ENCODE measurements at places on chromosomes 7 and 10.

- H3K36me3 ChIP-seq = no peaks in the 10 kb centered on the region
- DNase-seq = no peak
- no peaks in the 10 kb centered on the region for H3K27me3 ChIP-seq
- H3K4me1 ChIP-seq = no peaks in the 10 kb centered on the region
- H3K27ac ChIP-seq = no peak overlapping the region
Observed at GRCh38 chr10:105187243-105187642, 546.2 kb downstream of the SORCS3 start.

- no peaks in the 10 kb centered on the region for H3K27me3 ChIP-seq
- H3K27ac ChIP-seq = peak overlapping the region; percentile 90
- peaks cover 30% of the 10 kb centered on the region for H3K4me1 ChIP-seq
- no peaks in the 10 kb centered on the region for H3K36me3 ChIP-seq
- peak overlapping the region; percentile 29 for H3K4me3 ChIP-seq
Observed at GRCh38 chr10:60351191-60351853, 38.4 kb downstream of the ANK3 start.

- H3K36me3 ChIP-seq = no peaks in the 10 kb centered on the region
- no peak overlapping the region for H3K4me3 ChIP-seq
- DNase-seq = no peak
- H3K27me3 ChIP-seq = no peaks in the 10 kb centered on the region
Observed at GRCh38 chr7:136513744-136514143, 354.7 kb upstream of the CHRM2 start.

DNA sequence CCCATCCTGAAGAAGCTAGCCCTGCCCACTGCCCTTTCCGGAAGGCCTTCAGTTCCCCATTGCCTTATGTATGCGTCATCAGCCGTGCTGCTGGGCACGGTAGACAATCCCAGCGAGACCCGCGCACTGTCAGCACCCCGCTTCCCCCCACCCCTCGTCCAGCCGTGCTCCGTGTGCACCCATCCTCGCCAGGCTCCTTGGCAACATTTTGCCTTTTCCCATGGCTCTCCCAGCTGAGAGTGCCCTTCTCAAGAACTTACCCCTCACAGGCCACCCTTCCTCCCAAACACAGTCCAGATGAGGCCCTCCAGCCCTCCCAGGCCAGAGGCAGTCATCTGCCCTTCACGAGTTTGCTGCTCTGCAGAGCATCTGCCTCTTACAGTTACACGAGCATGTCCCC lies 633.8 kb upstream of the FOXK1 start:
- H3K36me3 ChIP-seq = no peaks in the 10 kb centered on the region
- peaks cover 10% of the 10 kb centered on the region for H3K27me3 ChIP-seq
- H3K4me3 ChIP-seq = no peak overlapping the region
- H3K27ac ChIP-seq = no peak overlapping the region
- peaks cover 4% of the 10 kb centered on the region for H3K4me1 ChIP-seq
- no peak for DNase-seq

DNA sequence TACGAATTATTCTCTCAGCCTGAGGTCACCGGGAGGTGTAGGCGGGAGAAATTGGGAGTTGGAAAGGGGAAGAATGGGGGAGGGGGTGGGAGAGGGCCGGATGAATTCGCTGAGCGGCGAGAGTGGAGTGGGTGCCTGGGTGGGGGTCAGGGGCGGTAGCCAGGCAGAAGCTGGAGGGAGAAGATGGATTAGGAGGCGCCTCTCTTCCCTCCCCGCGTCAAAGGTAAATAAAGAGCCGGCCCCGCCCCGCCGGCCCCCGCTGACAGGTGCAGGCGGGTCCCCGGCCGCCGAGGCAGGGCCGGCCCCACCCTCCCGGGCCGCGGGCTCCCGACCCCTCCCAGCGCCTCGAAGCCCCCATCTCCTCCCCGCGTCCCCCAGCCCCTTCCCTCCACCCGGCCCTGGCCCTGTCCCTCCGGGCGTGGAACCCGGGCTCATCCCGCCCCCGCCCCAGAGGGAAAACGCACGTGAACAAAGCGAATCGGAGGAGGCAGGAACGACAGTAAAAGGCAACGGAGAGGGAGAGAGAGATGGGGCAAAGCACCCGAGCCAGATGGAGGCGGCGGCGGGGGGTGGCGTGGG lies 872 bp downstream of the FAM131B start:
- peak overlapping the region; percentile 89 for H3K4me3 ChIP-seq
- peaks cover 61% of the 10 kb centered on the region for H3K27me3 ChIP-seq
- H3K4me1 ChIP-seq = peaks cover 23% of the 10 kb centered on the region
- H3K36me3 ChIP-seq = peaks cover 3% of the 10 kb centered on the region
- DNase-seq = no peak

GRCh38 chr10:12717981-12718707 lies 283.4 kb downstream of the CCDC3 start:
- no peaks in the 10 kb centered on the region for H3K27me3 ChIP-seq
- peaks cover 11% of the 10 kb centered on the region for H3K4me1 ChIP-seq
- peaks cover 9% of the 10 kb centered on the region for H3K36me3 ChIP-seq
- no peak for DNase-seq
- H3K27ac ChIP-seq = no peak overlapping the region

DNA sequence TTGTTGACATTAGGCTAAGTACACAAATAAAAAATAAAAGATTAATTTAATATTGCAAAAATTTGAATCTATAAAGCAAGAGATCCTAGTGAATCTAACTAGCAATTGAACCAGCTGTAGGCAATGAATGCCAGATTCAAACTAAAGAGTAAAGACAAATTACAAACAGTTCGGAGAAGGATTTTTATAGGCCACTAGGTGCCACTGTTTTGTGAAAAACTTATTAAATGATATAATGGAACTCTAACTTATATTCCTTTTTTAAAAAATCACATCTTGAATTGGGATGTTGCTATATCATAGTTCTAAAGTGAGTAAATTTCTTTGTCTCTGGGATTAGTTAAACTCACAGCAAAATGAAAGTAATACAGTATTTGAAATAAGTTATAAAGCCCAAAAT lies 39.1 kb upstream of the GNAI1 start:
- H3K27ac ChIP-seq = no peak overlapping the region
- DNase-seq = no peak
- no peaks in the 10 kb centered on the region for H3K36me3 ChIP-seq
- no peaks in the 10 kb centered on the region for H3K4me1 ChIP-seq
- H3K27me3 ChIP-seq = no peaks in the 10 kb centered on the region

GRCh38 chr7:41893656-41894055 lies 190.8 kb upstream of the INHBA start:
- H3K4me3 ChIP-seq = no peak overlapping the region
- no peaks in the 10 kb centered on the region for H3K36me3 ChIP-seq
- DNase-seq = no peak
- no peak overlapping the region for H3K27ac ChIP-seq
- H3K27me3 ChIP-seq = no peaks in the 10 kb centered on the region
- peaks cover 23% of the 10 kb centered on the region for H3K4me1 ChIP-seq
